CD8-positive, alpha-beta T cell (primary cell): ENCODE measurements at places on chromosomes 4 and X.

DNA sequence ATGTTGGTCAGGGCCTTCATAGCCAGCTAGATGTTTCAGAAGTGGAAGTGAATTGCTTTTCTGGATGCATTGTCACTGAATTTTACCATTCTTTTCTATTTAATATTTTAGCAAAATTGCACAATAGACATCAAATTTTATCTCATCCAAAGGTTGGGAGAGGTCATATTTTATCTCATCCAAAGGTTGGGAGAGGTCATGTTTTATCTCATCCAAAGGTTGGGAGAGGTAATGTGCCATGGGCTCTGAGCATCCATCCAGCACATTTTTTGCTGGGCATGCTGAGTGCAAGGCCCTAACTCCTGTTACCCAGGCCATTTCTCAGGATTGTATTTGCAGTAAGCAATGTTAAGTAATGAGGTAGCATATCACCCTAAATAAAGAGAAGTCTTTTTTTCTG, 14.7 kb upstream of the CYP2U1 start:
- DNase-seq: no peak

DNA sequence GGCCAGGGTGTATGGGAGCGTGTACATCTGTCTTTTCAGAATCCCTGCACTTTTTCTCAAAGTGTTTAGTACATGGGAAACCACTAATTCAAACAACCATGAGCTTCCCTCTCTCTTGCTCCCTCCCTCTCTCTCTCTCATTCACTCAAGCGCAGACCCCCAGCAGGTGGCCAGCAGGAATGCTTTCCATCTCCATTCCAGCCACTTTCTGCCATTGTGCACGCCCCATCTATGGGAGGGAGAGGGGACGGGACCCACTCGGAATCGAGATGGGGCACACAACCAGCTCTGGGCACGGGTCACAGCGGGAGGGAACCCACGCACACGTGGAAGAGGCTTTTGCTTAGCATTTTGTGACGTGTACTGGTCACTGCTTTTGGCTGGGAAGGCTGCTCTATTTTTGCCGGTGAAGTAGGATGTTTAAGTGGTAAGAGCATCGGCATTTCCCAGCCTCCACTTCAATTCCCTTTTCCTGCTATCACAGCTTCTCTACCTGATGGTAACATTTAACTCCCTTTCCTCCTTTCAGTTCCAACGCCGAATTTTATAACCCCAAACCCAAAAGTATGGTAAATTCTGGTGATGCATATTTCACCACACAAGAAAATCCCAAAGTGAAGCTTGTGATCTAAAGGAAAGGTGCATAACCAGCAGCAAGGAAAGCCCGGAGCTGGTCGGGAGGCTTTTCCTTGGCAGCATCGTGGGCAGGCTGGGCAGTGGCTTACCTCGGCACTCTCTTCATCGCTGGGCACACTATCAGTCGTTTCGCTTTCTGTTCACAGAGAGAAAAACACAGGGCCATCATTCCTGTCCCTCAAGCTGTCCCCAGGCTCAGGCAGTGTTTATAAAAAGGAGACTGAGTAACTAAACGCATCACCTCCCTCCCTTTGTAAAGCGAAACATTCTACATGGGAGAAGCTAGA, 84.1 kb downstream of the IRF2 start:
- DNase-seq: no peak

DNA sequence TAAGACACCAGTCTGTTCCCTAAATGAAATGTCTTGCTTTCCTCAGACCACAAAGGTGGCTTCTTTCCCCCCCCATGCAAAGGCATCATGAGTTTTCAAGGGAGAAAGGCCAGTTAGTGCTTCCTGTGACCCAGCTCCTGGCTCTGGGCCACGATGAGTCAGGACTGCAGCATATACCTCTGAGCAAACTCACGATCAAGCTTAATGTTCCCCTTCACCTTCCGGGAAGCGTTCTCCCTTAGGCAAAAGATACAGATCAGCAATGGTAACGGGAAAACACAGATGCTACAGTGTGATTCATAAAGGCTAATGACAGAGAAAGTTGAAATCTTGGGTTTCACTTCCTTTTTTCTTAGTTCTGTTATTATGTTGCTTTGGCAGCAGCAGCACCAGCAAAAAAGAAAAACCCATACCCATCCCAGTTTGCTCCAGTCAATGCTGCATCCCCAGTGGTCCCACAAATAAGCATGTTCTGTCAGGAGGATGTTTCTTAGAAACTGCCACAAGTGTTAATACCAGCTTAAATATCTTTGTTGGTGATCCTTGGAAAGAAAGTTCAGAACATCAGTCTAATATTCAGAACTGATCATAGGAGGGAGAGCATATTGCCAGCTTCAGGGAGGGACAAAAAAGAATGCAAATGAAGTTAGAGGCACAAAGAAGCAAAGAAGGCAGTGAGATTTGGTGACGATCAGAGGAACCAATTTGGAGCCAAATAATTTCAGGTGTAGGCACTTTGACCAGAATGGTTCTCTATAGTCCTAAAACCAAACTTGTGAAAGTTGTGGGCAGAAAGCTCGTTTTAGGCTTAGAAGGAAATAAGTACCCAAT, 41.2 kb downstream of the LONRF3 start:
- DNase-seq: no peak

- DNase-seq: no peak
These were observed 62.5 kb downstream of the CHRDL1 start for GRCh38 chrX:110733166-110733565.

GRCh38 chr4:111208970-111209369, 586.1 kb upstream of the PITX2 start:
- no peak for DNase-seq

DNA sequence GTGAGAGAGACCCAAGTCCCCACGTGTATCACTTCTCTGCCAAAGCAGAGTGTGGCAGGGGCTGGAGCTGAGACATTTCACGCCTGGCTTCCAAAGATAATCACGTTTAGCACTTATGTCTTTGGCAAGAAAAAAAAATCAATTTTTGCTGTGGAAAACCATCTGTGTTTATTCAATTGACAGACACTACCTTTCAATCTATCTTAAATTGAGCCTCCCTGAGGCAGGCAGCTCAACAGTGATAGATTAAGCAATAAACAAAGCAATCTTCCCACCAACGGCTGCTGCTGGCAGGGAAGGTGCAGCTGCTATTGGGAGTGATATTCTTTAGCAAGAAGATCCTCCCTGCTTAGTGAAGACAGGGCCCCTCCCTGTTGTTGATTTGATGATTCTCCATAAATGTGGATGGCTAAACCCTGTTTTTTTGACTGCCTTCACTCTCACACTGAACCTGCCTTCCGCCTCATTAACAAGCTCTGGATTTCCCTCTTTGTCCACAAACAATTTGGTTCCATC, 11.6 kb upstream of the MAGEB17 start:
- no peak for DNase-seq

GRCh38 chr4:91035276-91035675, 908.1 kb downstream of the CCSER1 start:
- DNase-seq: no peak

GRCh38 chr4:158758142-158758541, 10.7 kb upstream of the FNIP2 start:
- DNase-seq: no peak

DNA sequence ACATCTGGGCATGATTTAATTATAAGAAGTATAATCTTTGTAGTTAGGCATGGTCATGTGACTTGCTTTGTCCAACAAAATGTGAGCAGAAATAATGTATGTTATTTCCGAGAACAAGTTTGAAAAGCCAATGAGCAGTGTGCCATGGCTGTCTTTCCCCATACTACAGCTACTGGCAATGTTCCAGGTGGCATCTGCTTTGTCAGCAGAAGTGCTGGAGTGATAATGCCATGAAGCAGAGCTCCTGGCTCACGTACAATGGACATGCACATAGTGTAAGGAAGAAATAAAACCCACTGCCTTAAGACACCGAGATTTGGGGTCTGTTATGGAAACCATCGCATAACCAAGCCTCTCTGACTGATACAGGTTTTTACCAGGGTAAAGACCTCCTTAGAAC, 212.6 kb upstream of the RASGEF1B start:
- no peak for DNase-seq

DNA sequence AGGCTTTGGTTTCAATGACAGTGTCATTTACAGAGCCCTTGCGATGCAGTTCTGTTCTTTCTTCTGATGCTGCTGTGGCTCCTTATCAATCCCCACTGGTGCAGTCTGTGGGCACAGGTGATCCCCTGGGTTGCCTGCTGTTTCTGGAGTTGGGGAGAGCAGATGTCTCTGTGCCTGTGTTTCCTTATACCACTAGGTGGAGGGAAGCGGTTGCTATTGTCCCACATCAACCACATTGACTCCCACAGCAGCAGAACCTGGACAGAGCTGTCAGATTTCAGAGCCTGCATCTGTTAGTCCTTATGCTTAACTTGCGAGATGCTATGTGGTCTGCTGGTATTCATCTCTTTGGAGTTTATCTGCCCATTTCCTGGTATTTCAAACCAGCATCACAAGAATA, 57.7 kb downstream of the NEIL3 start:
- no peak for DNase-seq

- DNase-seq: no peak
These were observed 110.2 kb upstream of the TENM3 start for GRCh38 chr4:182133033-182133432.

DNA sequence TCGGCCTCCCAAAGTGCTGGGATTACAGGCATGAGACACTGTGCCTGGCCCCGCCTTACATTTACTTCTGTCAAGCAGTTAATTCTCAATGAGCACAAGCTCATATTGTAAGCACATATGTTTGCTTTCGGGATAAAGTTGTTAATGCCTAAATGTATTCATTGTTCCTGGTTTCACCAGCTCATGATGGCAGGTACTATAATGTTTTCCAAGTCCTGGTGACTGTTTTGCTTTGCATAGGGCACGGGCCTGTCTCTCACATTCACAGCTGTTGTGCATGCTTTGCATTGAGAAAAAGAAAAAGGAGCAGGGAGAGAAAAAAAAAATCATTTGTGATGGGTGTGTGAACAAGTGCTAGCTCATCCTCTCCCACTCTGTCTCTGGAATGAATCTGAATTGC, 661.2 kb upstream of the TENM3 start:
- DNase-seq: no peak

DNA sequence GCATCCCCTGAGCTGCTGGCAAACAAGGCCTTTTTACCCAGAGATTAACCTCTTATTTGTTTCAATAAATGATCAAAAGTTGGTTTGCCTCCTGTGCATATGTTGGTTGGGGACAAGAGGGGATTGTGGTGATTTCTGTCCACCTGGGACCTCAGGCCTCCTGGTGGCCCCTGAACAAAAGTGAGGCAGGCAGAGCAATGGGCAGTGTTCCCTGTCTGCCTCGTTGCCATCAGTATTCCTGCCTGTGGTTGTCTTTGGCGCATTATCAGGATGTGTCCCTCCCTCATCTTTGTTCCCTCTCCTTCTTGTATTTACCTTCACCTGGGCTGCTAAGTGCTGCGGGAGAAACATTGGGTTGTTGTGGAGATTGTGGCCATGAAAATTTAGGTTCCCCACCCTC, 65.3 kb upstream of the DRD5 start:
- DNase-seq: no peak

- DNase-seq: no peak
These were observed 299.3 kb downstream of the KCTD8 start for GRCh38 chr4:44149282-44149681.

- no peak for DNase-seq
These were observed 72.8 kb upstream of the MTNR1A start for GRCh38 chr4:186628058-186628711.

- no peak for DNase-seq
These were observed 97.8 kb downstream of the DOCK11 start for GRCh38 chrX:118593407-118593806.

DNA sequence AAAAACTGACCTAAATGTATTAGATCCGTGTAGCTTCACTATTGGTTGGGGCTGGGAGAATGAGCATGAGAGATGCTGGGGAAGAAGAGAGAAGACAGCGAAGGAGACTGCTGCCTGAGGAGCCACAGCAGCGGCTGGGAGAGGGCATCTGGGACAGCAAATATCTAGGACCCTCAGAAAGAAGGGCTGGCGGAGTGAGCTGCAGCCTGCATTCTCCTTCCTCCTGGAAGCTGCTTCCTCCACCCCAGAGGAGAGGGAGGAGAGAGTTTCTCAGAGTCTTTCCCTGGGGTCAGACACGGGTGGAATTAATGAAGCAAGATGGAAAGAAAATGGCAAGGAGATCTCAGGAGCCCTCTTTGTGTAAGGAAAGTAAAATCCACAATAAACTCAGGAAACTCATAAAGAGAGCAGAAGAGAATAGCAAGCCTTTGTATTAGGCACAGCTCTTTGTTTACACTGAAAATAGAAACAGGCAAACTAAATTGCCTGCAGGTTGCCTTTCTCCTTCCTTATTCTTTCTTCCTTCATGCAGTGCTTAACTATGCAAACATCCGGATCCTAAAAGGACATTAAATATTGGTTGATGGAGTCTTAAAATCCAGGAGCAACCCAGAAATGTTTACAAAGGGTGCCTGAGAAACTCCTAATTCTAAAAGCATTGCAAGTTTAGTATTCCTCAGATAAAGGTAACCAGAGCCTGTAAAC, 130.3 kb upstream of the GALNT7 start:
- DNase-seq: no peak

- no peak for DNase-seq
These were observed 45.3 kb downstream of the ANK2 start for GRCh38 chr4:113094802-113095201.

DNA sequence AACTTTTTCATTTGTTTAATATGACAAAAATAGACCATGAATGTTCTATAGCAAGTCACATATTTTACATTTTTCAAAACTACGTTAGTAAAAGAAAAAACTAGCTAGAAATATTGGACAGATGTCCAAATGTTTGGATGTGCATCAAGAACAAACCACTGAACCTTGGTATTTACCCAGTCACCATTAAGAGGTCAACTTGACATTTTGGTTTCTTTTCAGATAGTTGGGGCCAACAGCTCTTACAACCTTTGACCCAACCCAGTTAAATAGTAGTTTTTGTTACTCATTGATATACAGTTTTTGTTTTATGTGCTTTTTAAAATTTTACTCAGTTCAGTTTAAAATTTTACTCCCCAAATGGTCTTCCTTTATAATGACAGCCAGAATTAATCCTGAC, 238.7 kb upstream of the TET2 start:
- no peak for DNase-seq

DNA sequence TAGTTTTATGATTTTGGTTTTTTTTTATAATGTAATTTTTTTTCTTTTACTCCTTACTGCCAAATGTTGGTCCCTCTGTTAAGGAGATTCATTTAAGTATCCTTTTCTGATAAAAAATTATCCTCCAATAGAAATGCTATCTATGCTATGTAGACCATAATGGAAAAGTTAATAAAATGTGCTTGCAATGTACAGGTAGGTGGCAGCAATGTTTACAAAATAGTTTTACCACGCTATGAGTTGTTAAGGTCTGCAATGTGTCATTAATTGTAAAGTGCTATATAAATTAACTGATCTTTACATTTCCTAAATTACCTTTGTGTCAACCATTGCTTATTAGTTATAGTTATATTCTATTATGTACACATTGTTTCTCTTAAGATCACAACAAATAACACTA, 3.8 kb upstream of the CENPC start:
- DNase-seq: no peak

DNA sequence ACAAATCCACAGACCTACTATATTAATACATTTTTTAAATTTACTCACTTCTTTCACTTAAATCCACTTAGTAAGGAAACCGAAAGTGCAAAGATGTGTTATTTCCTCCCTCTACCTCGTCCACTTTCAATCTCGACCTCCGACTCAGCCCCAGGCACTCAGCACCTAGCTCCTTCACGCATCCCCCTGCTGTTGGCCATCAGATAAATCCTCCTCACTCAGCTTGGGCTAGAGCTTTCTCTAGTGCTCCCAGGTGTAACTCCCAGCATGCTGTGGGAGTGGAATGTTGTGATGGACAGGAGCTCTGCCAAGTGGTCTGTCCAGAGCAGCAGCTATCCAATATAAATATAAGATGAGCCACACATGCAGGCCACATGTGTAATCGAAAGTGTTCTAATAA, 26.7 kb upstream of the TEC start:
- DNase-seq: no peak

- DNase-seq: no peak
These were observed 123.3 kb upstream of the TBL1X start for GRCh38 chrX:9341291-9342201.
